ENCODE measurements at places on chromosomes 1 and 21. TPM values are rescaled to one million over a fixed set of nuclear protein-coding genes. Genes with fewer than 3 reads are reported as not detected.

- DNase-seq = peak; percentile 82
Measured at GRCh38 chr1:40612345-40612831, 53.1 kb downstream of the RIMS3 start.

GRCh38 chr1:78091215-78091813, 45.5 kb downstream of the GIPC2 start:
- no peak for DNase-seq

DNA sequence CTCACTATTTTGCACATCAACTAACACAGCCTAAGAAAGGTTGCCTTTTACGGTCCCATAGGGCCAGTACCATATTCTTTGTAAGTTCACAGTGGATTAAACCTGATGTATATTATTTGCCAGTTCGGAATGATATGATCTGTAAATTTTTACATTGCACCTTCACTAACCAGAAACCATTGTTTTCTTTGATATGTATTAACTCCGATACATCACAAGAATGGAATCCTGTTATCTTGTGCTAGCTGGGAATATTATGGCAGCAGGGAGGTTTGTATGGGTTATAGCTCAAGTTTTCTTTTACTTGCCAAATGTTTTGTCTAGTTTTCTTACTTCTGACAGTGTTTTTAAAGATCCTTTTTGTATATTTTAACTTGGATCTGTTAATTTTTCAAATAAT, 51.4 kb upstream of the S1PR1 start:
- DNase-seq = no peak

DNA sequence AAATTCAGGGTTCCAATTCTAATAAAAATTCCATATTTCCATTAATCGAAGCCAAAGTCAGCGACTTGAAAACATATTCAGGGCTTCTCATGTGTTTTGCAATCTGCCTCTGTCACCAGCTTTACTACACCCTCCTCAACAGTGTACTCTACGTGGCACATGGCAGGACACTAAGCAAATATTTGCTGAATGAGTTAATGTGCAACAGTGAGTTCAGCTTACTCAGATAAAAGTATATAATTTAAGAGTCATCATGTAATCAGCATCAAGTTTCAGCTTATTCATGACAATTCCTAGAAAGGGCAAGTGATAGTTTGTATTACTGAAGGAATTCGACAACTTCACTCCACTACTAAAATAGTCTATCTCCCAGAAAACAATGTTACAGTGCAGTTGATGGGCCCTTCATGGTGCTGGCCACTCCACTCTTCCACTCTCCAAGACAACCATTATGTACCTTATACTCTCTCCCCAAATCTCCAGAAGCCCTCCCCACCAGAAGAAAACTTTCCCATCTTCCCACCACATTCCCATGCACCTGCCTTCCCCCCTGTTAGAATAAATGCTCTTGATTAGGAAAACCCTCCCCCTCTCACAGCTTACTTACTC, 97.3 kb downstream of the TTLL7 start:
- DNase-seq = no peak

- no peak for DNase-seq
Measured at GRCh38 chr1:207072233-207072632, 16.4 kb upstream of the C4BPB start.

OR6N2 gene
- not detected for total RNA-seq

VAV3 gene
- 5.1 TPM for total RNA-seq

TRAF5 gene
- total RNA-seq = 61.1 TPM

SYCP1 gene
- total RNA-seq = not detected

DNA sequence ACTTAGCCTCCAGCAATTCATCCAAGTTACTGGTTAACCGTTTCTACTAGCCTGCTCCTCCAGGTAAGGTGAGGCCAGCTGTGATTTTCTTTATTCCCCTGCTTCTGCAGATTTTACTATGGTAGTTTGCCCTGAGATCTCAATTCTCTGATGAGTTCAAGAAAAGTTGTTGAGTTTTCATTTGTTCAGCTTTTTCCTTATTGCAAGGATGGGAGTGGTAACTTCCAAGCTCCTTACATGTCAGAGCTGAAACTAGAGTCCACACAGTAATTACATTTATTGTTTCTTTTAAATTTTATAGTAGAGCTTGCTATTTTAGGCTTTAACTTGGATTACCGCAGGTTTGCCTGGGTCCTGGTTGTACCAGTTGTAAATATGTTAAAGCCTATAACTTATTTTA, 76.9 kb upstream of the ZRANB2 start:
- DNase-seq = no peak

DNA sequence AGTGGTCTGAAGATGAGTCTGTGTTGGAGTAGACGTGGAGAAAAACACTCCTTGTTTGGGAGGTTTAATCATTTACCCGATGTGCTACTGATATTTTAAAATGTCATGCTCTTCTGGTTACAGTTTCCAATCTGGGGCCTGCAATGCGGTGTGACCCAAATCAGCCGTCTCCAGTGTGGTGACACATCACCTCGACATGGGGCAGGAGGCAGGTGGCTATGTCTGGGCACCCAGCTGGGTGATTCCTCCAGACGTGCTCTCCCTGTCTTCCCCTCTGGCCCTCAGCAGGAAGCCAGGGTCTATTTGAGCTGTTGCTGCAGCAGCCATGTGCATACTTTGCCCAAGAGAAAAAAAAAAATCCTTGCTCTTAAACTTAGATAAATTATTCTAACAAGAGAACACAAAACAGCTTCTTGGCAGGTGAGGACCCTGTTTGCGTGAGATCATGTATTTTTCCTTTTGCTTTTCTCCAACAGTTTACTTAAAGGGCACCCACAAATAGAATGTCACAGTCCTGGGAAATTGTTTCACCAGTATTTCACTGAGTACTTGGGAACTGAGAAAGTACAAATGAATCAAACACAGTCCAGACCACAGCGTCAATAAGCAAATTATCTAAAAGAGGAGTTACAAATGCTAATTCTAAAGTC, 38.9 kb upstream of the MAP10 start:
- no peak for DNase-seq

DNA sequence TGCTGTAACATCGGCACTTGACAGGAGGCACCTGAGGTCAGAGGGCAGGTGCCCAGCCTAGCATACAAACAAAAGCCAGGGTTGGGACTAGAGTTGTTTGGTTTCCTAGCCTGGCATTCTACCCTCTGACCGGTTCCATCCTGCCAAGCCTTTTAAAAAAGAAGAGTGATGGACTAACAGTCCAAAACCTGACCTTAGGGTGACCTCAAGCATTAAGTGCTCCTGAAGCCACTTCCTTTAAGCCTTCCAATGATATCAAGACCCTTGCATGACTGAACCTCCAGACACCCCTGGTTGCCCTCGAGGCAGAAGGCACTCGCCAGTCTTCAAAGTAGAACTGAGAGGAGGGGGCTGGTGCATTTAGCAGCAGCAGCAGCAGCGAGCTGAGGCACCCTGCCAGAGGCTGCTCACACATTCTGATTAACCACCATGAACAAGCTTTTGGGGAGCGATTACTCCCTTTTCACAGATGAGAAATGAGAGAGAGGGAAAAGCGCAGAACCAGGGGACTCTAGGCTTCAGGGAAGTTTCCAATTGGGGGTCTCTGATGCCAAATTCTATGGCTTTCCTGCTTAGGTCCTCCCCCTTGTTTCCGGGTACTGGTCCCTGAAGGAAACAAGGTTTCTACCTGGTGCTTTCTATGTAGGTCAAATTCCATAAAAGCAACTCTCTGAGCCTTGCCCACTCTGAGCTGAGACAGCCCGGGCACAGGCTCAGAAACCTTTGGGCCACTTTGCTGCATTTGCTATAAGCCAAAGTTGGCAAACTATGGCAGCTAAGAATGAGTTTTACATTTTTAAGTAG, 9.2 kb downstream of the SLC2A1 start:
- DNase-seq = peak; percentile 55

DNA sequence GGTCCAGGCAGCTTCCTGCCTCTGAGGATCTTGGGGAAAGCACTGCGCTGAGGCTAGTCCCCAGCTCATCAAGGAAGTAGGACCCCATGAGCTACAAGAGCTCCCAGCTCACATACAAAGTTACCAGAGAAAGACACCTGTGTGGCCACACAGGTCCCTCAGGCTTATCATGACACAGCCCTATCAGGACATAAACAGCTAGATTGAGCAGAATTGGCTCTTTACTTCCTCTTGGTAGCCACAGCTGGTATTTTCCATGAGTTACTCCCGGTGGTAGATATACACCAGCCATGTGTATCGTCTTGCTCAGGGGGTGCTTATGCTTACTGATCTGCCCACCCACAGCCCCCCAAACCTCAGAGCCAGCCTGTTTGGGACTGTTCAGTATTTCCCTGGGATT, 1.2 kb downstream of the LENEP start:
- peak; percentile 42 for DNase-seq

GRCh38 chr1:103497404-103497803, 28.1 kb upstream of the RNPC3 start:
- no peak for DNase-seq

DNA sequence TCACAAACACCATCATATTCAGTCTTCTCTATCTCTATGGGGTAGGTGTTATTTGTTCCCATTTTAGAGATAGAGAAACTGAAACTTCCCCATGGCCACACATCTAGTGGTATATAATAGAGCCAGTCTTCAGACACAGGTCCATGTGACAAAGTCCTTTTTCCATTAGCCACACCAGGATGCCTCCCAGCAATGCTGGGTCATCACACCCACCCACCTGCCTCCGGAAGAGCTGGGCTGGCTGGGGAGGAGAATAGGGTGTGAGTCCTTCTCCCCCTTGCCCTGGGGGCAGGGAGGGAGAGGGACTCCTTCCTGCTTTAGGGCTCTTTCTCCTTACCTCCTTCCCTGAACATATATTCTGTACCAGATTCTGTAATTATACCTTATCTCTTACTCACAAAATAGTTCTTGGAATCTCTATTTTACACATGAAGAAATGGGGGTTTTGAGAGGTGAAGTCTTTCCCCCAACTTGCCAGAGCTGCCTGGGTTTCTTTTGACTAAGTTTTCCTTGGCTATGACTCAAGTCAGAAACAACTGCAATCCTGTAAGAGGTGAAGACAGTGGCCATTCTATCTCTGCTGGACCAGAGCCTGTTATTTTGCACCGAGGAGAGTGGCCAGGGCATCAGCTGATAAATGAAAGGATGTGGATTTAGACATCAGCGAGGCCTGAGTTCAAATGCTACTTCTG, 30.0 kb downstream of the SOX13 start:
- DNase-seq = no peak

TNFAIP8L2 gene
- total RNA-seq = 9.2 TPM

SPRR2F gene
- total RNA-seq = not detected

C1orf210 gene
- not detected for total RNA-seq

AGMAT gene
- total RNA-seq = 0.39 TPM

GRCh38 chr1:241647658-241648057, 4.4 kb upstream of the WDR64 start:
- no peak for DNase-seq

PTPN14 gene
- total RNA-seq = not detected

DNA sequence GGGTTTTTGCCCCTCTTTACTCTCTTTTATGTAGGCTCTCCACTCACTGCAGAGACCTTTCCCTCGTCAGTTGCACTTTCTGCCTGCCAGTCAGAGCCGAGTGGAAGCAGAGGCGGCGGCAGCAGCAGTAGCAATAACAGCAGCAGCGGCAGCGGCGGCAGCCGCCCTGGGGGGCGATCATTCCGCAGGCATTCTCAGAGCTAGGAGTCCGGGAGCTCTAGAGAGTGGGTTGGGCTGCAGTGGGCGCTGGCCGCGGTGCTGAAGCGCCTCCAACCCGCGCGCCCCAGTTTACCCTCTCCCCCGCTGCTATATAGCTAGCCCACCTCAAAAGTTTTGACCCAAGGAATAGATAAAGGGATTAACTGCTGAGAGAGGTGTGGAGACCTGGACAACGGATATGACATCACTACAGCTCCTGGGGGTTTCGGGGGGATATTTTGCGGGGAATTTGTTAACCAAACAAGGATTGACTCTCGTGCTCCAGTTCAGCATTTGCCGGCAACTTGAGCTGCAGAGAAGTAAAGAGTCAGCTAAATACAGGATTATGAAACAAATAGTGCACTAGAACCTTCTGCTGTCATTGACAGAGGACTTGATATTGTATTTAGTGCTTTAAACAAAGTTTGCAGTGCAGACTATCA, at the start of gene OLFM3:
Gene OLFM3, minus strand, starts transcription at position 102 of the 641 bp plus-strand sequence.
- no peak for DNase-seq

DNA sequence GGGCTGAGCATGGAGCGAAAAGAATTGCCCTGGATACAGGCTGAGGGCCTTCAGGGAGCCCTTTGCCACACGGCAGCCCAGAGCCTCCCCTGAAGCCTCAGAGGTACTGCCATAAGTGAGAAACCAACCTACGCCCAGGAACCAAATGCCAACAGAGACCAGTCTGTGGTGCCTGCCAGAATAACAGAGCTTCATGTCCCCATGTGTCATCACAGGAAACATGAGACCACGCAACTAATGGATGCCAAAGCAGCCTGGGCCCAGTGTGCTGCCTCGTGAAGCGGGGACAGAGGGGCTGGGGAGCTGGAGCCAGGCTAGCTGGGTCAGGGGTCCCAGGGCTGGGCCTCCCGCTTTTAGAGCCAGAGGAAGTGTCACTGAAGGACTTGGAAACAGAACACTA, 18.7 kb upstream of the STUM start:
- DNase-seq = no peak

DNA sequence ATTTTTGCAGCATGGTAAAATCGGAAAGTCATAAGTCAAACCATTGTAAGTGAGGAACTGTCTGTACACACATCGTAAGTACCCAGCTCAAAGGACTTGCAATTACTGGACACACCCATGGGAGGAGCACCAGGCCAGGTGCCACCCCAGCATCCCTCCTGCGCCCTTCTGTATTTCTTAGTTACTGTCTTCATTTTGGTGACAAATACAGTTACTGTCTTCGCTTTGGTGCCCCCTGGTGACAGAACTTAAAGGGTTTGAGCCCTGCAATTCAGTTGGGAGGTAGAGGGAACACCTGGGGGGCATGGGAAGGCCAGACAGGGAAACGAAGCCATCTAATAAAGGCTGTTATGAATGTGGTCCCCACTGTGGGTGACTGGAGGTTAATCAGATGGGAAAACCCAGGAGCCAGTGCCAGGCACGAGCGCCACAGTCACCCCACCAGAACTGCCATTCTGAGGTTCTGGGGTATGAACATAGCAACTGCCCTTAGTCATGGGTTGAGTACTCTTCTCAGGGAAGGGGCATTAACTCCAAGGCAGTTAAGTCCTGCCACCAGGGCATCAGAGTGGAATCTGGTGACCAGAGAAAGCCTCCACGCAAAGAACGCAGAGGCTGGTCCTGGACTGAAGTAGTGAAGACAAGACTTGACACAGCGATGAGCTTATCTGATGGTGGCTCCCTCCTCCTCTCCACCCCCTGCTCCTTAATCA, 612.9 kb downstream of the PTPRU start:
- DNase-seq = peak; percentile 57

HES2 gene
- not detected for total RNA-seq

- DNase-seq = no peak
Measured at GRCh38 chr1:191984856-191985255, 173.4 kb upstream of the RGS18 start.

NRIP1 gene
- total RNA-seq = not detected
